Stimulated activated CD4-positive, alpha-beta T cell treated with anti-CD3 and anti-CD28 coated beads, Interleukin-1b, Interleukin-23, amount 100 ng/mL, for 4 hours (primary cell): ENCODE measurements at places on chromosomes 16 and 17.

- DNase-seq = no peak
Observed at GRCh38 chr17:14871921-14872320, 393.2 kb downstream of the PMP22 start.

DNA sequence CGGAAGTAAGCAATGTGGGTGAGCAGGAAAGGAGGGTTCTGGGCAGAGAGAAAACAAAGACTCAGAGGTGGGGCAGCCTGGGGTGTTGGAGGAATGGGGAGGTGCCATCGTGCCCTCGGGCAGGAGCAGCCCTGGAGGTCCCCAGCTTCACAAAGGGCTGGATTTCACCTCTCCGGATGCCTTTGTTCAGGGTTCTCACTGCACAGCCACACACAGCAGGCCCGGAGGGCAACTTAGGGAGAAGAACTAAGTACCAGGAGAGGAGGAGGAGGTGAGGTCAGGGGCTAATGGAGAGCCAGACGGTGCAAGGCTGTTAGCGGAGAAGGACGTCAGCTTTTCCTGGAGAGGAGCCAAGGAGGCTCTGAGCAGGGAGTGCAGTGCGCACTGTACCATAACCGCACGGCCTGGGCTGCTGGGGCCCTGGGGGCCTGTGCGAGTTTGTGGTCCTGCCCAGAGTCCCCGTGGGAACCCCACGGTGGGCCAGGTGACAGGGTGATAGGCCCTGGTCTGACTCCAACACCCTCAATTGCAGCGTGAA is 9.3 kb downstream of the ARRB2 start:
- DNase-seq = no peak

GRCh38 chr17:72393553-72393952 is 272.7 kb downstream of the SOX9 start:
- no peak for DNase-seq

GRCh38 chr16:324451-325334 is 27.8 kb downstream of the AXIN1 start:
- DNase-seq = peak; percentile 36

- no peak for DNase-seq
Observed at GRCh38 chr17:43438626-43439025, 39.8 kb downstream of the ARL4D start.

- no peak for DNase-seq
Observed at GRCh38 chr16:86578611-86579267, 390 bp downstream of the FOXL1 start.

DNA sequence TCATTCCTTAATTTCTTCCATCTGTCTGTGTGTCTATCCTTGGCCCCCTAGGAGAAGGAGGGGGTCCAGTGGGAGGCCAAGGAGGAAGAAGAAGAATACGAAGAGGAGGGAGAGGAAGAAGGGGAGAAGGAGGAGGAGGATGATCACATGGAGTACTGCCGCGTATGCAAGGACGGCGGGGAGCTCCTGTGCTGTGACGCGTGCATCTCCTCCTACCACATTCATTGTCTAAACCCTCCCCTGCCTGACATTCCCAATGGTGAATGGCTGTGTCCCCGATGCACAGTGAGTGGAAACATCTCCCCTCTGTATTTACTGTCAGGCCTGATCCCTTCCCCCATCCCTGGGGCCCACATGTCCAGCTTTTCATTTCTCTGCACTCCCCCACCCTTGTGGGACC is 6.3 kb downstream of the CHD3 start:
- no peak for DNase-seq

GRCh38 chr17:67015001-67015400 is 29.4 kb upstream of the CACNG1 start:
- DNase-seq = no peak

DNA sequence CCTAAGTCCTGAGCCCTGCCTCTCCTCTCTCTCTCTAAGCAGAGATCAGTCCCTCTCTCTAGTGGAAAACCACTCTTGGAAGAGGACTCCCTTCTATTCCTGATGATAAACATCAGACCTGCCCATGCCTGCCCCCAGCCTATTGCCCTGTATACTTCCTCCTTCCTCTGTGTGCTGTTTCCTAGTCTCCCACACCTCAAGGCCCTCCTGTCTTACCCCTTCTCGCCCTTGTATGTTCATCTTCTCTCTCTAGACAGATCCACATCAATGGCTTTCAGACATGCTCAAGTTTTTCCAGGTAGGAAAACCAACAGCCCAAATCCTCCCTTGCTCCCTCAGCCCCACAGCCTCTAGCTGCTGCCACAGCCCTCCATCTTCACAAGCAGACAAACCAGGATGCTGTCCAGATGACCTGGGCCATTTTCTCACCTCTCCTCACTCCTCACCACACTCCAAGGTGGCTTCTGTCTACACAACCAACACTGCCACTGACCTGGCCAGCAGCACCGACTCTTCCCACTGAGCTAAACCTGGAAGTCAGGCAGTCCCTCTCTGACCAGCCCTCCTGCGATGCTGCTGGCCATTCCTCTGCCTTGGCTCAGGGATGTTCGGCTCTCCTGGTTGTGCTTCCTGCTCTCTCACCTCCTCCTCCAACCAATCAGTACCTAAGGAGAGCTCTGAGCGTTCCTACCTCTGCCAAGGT is 36.3 kb downstream of the MARF1 start:
- DNase-seq = no peak

GRCh38 chr16:31085873-31086628 is 2.7 kb downstream of the PRSS53 start:
- DNase-seq = no peak

GRCh38 chr17:75240394-75241142 is 20.8 kb downstream of the GGA3 start:
- DNase-seq = peak; percentile 49

DNA sequence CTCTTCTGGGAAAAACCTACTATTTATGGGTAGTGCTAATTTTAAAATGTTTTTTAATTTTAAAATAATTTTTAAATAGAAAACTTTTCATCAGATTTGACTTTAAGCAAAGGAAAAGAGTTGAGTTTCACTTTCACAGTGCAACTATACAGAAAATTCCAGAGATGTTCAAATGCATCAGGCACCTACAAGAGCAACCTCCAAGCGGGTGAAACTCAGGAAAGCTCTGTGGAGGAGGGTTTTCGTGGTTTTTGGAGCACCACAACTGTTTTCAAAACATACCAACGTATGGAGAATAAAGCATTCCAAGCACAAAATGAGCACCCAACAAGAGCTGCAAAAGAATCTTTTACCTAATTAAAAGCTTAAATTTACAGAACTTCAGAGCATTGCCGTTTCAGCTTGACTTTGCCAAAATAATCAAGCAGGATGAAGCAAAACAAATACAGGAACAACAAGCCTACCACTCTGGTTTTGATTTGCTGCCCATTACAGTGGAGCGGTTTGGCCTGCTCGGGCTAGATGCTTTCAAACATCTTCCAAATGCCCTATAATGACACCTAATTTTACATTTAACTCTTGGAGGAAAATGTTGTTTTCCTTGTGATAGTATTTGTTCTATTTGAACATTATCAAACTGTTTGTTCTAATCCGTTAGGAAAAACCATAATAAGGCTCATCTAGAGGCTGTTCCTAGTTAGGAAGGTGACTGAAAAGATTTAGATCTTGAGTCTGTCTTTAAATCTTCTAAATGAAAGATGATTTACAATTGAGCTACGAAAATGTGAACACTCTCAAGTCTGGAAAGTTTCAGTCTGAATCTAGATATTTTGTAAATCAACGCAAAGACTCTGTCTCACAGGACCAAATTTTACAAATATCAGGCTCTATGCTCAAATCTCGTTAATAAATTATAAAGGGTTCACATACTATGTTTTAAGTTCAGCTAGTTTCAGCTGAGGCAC is 34.5 kb downstream of the NACA2 start:
- DNase-seq = no peak
